ENCODE measurements at places on chromosomes 6 and 20. TPM values are rescaled to one million over a fixed set of nuclear protein-coding genes. Genes with fewer than 3 reads are reported as not detected.

Gene ARMH2
- not detected for polyA plus RNA-seq

Gene ARFGEF3
- 0.14 TPM for polyA plus RNA-seq

GRCh38 chr6:30006170-30007131 lies 54.6 kb upstream of the POLR1H start:
- DNase-seq: no peak

GRCh38 chr20:47664744-47665143 lies 120.5 kb downstream of the SULF2 start:
- no peak for DNase-seq

DNA sequence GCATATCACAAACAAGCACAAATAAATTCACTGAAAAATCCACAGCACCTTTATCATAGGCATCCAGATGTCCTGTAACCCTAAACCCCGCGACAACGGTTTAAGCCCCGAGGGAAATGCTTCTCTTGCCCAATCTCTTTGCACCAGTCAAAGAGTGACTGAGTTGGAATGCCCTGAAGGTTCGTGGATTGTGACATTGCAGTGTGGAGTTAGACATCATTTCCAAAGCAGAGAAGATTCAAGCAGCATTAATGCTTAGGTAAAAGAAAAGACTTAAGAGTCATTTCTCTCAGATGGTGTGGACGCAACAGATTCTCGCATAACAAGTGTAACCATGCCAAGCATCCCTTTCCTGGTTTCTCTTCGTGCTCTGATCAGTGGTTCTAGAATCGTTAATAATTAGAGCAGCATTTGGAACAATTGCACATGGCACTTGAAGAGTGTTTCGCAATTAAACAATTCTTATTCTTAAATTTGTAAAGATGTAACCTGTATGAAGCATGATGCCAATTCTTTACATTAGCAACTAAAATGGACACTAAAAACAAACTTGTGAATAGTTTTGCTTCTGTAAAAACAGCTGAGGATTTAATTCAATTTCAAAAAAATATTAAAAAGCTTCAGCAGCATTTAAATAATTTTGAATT lies 121.6 kb downstream of the HIVEP2 start:
- no peak for DNase-seq

Data from keratinocyte (primary cell).